ENCODE measurements at places on chromosomes 3 and 15.

DNA sequence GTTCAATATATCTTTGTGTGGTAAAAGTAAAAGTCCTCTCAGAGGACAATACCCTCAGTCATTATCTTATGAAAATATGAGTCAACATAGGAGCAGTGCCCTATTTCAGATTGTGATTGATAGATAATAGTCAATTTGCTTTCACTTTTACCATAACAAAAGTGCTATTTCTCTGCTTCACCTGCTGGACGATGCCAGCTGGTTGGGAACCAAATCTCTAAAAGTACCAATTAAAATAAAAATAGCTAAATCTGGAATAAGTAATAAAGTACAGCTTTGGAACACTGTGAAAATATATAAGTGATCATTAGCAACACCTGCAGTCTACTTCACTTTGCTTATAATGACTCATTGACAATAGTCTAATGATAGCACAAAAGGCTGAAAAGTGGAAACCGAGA, 390.3 kb upstream of the AGTR1 start:
- ATAC-seq = peak; percentile 53

- ATAC-seq = no peak
These were observed 8.7 kb upstream of the RPUSD3 start for GRCh38 chr3:9852528-9852927.

- ATAC-seq = no peak
These were observed 9.9 kb downstream of the BCL6 start for GRCh38 chr3:187735383-187735782.

DNA sequence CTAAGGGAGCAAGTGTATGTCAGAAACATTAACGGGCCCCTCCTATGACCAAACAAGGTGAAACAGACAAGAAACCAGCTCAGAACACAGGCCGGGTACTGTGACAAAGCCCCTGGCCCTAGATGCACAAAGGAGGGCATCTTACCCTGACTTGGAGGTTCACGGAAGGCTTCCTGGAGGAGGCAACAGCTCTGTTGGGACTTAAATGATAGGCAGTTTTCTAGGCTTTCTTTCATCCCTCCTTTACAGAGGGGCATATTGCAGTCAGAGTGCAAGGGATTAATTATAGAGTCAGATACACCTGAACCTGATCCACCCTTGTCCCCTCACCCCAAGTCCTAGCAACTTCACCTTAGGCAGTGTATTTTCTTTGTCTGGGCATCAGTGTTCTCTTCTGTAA, 8.4 kb downstream of the EPHB3 start:
- ATAC-seq = no peak

DNA sequence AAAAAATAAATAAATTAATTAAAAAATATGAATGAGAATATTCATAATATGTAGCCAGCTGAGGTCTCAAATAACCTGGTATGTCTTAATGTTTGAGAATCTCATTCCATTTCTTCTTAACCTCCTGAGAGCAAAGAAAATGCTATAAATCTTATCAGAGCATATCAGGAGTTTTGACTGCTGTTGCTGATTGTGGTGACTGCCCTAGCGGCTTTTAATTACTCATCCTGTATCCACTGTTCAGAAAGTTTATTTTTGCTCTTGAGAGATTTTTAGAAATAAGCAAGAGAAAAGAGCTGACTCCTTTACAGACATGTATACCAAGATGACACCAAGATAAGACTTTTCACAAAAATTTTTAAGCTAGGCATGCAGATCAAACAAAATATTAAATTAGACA, 454.8 kb upstream of the CBLB start:
- no peak for ATAC-seq

DNA sequence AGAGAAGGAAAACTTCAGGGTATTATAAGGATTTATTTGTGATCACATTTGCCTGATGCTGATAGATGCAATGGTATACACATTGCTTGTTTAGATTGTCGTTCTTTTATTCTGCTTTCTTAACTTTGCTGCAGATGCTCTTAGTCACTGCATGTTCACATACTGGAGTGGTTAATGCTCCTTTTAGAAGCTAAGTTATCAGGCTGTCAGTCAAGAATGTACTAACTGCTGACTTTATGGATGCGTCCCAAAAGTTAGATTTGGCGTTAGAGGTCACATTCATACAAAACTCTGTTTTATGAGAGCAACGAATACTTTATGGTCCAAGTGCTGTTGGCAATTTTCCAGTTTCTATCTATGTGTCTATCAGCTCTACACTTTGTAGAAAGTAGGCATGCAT, 160.7 kb downstream of the BBX start:
- ATAC-seq = no peak

GRCh38 chr15:47541562-47541961, 175.7 kb upstream of the SEMA6D start:
- no peak for ATAC-seq

DNA sequence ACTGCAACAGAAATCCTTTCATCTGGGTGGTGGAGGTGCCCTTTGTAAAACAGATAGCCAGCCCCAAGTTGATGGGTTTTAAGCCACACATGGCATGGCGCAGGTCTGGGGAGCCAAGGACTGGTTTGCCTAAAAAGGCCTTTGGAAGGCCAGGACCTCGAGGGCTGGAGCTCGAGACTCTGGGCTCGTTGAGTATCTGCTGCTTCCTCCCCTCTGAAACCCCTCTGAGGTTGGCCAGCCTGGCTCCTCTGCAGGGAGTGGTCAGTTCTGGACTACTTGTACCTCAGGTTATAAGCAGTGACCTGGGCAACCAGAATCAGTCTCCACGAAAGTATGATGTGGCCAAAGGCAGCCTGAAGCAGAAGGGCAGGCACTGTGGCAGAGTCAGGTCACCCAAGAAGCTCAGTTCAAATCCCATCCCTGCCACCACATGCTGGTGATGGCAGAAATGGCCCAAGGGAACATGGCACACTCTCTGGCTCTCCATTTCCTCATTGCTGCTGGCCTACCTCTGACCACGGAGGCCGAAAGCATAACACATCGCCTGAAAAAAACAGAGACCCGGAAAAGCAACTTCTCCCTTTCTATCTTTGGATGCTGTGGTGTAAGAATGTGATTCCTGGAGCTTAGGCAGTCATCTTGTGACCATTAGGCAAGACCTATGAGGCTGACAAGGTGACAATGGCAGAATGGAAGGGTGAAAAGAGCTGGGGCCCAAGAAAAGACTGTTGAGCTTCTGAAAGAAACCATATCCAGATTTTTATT, 51.2 kb downstream of the WNT7A start:
- ATAC-seq = no peak

All from activated CD4-positive, CD25-positive, alpha-beta regulatory T cell treated with anti-CD3 and anti-CD28 coated beads, Interleukin-2, amount 50 U/mL, for 24 hours (primary cell).